Ammon's horn (tissue), 1 donor: ENCODE measurements at places on chromosomes 11 and 22.

GRCh38 chr11:96322775-96323641 lies 20.0 kb downstream of the MAML2 start:
- DNase-seq = no peak

GRCh38 chr22:45268167-45268957 lies 16.4 kb upstream of the UPK3A start:
- DNase-seq = no peak

GRCh38 chr11:59012398-59013265 lies 73.3 kb downstream of the GLYATL1 start:
- no peak for DNase-seq

DNA sequence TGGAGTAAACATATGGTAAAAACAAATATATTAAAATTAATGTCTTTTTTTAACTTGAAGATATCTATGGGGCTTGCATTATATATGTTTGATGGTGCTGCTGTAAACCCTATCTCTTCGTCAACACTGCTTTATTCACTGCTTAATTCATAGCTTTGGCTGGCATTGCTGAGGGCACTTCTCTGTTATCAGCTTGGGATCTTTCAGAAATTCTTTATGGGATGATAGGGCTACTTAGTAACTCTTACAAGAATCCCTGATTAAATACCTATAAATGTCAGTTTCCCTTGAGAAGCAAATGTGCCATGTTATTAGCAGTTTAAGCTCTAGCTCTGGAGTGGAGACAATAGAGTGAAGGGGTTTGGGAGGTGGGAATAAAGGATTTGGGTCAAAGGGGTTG lies 112.3 kb downstream of the SWAP70 start:
- no peak for DNase-seq

GRCh38 chr11:68610452-68611116 lies 73.8 kb upstream of the GAL start:
- DNase-seq = no peak

GRCh38 chr11:10048350-10048749 lies 245.7 kb downstream of the SBF2 start:
- DNase-seq = no peak

DNA sequence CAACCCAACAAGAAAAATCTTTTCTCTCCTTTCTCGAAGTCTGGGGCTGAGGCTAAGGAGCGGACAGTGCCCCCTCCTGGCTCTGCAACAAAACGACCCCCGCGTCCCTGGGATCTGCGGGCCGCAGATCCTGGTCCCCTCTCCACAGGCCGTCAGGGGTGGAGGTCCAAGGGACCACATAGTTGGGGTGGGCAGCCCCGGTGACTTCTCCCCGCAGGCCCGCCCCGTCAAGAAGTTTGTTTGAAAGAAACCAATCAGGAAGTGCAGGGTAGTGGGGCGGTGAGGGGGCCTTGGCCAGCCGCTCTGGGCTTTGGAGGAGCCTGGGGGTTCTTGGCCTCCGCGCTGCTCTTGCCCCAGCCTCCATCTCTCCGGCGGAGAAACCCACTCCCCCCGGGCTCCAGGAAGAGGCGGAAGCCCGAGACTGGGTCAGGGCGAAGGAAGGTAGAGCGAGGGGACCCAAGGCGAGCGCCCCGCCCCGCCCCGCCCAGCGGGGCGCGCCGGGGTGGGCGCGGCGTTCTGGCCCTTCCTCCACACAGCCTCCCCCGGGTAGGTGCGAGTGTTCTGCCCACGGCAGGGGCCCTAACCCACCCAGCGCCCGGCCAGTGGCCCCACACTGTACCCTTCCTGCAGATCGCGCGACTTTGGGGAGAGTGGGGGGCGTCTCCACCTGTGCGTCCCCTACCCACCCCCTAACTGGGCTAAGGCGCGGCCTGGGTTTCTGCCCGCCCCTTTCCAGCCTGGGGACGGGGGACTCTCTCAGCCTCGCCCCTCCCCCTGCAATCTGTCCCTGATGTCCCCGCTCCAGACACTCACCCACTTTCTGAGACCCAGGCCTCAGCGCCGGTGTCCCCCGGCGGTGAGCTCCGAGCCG lies 1.3 kb downstream of the TP53I11 start:
- DNase-seq = no peak

- DNase-seq = no peak
Observed at GRCh38 chr22:23609983-23610781, 21.9 kb downstream of the DRICH1 start.

- no peak for DNase-seq
Observed at GRCh38 chr22:46732513-46732912, 5.5 kb downstream of the CERK start.

- no peak for DNase-seq
Observed at GRCh38 chr11:7619322-7619721, 54.0 kb downstream of the CYB5R2 start.

- DNase-seq = peak; percentile 81
Observed at GRCh38 chr11:2380807-2381350, 3.8 kb downstream of the CD81 start.

- no peak for DNase-seq
Observed at GRCh38 chr11:31582697-31583096, 73.1 kb downstream of the ELP4 start.

GRCh38 chr22:45218976-45219375 lies 21.7 kb downstream of the KIAA0930 start:
- DNase-seq = peak; percentile 79

- DNase-seq = no peak
Observed at GRCh38 chr11:116279511-116279910, 493.3 kb downstream of the BUD13 start.

DNA sequence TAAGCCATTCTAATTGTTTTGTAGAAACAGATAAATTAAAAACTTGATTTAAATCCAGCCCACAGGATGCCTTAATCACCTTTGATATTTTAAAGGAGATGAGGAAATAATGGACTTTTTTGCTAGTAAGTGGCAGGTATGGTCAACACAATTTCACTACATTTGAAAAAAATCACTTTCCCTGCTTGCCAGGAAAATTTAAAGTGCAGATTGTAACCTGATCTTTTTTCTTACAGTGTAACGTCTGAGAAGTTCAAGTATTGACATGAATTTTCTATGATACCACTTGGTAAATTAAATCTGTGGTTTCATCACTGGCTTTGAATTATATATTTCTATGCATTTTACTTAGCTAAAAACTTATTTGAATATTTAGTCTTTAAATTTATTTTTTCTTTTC lies 65.3 kb downstream of the ARHGEF12 start:
- DNase-seq = no peak

DNA sequence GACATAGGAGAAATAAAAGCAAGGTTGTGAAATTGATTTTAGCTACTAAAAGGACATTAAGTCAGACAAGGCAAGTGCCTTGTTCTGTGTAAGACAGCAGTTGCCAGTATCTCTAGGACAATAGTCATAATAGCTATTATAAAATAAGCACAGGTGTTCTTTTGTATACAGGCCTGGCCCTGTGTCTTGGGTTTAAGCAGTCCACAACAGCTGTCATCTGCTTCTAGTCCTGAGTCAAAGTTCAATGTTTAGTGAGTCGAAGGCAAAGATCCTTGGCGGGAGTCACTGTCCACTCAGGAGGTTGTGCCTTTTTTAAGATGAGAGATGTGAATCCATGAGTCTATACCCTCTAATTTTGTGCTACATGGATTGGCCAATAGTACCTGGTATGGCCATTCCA lies 79.5 kb downstream of the SC5D start:
- no peak for DNase-seq

DNA sequence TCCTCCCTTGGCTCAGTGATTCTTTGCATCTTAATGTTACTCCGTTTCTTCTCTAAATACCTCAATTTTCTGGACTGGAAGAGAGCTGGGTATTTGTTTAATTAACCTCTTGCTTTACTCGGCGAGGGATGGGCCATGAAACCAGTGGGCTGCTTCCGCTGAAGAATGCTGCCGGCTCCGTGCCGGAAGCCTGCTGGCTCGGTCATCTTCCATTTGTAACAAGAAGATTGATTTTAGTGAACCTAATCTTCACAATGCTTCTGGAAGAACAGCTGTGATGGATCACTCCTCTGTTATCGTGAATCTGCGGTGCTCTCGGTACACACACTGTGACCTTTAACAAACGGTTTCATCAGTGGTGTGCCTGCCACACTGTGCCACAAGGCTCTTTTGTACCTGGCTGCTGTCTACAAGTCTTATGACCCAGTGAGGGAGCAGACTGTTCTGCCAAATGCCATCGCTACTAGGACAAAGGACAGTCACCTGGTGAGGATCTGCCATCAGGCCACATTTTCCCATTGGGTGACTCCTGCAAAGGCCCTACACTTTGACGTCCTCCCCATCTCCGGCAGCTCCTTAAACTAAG lies 25.3 kb upstream of the PARVB start:
- no peak for DNase-seq

DNA sequence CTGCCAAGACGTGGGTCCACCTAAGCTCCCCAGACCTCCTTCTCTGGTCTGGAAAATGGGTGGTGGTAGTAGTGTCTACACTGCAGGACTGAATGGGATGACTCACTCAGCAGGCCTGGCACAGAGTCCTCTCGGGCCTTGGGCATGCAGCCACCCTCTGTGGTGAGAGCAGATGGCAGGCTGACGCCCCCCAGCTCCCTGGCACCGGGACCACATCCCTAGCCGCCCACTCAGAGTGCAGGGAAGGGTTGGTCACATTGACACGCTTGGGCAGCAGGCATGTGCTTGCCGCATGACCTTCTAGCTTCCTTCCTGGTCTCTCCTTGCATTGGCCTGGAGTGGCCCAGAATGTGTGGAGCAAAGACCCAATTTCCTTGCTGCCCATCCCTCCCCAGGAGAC lies 30.7 kb upstream of the PRODH start:
- peak; percentile 48 for DNase-seq

- no peak for DNase-seq
Observed at GRCh38 chr22:48651981-48652538, 1175.6 kb downstream of the BRD1 start.

DNA sequence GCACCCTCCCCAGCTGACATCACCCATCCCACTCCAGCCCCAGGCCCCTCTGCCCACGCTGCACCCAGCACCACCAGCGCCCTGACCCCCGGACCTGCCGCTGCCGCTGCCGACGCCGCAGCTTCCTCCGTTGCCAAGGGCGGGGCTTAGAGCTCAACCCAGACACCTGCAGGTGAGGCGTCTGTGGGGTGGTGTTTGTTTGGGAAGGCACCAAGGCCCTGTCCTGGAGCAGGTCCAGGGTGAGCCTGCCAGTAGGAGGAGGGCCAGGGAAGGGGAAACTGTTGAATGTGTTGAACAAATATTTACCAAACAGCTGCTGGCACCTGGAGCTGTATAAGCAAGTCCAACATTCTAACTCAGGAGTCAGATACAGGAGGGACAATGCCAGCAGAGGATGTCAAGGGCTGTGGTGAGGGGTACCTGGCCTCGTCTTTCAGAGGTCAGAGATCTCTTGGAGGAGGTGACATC lies 3.1 kb downstream of the VEGFB start:
- DNase-seq = no peak

DNA sequence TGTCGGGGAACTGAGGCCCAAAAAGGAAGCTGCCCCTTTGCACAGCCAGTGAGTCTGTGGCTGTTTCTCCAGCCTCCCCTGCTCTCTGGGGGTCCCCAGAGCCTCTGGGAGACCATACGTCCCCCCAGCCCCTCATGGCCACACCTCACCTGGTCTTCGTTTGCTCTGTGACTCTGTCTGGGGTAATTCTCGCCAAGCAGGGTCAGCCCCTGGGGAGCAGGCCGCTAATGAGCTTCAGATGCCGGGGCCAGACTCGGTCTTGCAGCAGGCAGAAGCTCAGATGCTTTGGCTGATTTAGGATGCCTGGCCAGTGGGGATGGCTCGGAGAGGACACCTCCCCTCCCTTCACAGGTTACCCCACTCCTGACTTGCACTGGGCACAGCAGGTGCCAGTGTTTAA lies 24.1 kb upstream of the WNT11 start:
- DNase-seq = no peak

DNA sequence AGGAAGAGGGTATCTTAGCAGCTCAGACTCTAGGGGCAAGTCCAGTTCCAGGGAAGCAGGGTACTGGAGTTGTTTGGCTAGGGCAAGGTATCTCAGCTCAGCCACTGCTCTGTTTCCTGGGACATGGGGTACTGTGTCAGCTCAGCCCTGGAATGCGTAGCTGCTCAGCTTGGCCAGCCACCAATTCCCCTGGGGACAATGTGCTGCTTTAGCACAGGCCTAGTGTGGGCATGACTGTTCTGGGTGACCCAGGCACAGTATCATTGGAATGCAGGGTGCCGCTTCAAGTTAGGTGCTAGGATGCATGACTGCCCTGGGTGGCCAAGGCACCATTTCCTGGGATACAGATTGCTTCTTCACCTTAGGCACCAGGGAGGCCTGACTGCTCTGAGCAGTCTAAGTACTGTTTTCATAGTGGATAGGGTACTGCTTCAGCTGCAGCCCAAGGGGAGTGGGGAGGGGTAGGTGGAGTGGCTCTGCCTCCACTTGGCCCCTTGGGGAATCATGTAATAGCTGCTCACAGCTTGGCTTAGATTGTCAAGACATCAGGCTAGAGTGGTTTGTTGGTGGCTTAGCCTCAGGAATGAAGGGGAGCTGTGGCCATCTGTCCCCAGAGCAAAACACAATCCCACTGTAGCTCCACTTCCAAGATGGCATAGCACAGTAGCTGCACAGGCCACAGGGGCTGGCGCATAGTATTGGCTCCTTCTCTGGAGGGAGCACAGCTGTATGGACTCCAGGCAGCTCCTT lies 36.0 kb downstream of the MADD start:
- DNase-seq = peak; percentile 85

DNA sequence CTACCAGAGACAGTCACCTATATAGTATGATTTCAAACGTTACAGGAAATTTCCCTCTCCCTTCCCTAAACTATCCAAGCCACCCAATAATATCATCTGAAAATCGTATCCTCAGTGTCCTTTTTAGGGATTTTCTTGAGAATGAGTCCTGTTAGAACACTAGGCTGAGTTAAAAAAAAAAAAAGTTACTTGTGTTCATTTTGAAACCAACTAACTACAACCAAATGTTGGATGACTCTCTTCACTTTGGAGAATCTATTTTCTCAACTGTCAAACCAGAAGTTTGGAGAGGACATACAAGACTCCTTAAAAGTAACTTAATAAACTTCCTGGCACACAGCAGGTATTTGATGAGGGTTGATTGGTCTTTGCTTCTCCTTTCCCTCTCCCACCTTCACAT lies 183.2 kb upstream of the SESN3 start:
- no peak for DNase-seq

- peak; percentile 61 for DNase-seq
Observed at GRCh38 chr22:37457093-37457893, 28.9 kb downstream of the MFNG start.

GRCh38 chr11:15816260-15816871 lies 540.0 kb downstream of the SOX6 start:
- no peak for DNase-seq

GRCh38 chr11:86749376-86749775 lies 51.0 kb upstream of the PRSS23 start:
- DNase-seq = no peak

DNA sequence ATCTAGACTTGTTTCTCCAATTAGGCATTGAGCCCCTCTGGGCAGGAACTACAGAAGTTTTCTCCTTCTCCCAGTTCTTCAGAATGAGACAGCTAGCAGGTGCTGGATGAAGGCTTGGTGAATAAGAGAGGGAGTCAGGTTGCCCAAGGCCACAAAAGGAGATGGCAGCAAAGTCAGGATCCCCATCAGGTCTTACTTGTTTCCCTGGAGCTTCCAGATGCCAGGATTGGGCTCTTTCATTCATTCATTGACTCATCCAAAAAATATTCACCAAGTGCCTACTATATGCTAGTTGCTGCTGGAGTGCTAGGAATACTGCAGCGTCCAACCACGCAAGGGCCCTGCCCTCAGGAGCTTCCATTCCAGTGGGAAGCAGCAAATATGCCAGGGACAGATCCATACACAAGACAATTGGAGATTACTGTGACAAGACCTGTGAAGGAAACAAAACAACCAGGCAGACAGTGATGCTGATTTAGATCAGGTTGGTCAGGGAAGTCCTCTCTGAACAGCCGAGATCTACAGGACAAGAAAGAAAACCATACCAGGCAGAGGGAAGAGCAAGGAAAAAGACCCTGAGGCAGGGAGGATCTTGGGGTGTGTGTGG lies 24.6 kb upstream of the LMO1 start:
- no peak for DNase-seq
